ENCODE measurements at places on chromosomes 6 and 20.

- no peak for DNase-seq
Observed at GRCh38 chr20:53395188-53395923, 198.3 kb downstream of the ZNF217 start.

DNA sequence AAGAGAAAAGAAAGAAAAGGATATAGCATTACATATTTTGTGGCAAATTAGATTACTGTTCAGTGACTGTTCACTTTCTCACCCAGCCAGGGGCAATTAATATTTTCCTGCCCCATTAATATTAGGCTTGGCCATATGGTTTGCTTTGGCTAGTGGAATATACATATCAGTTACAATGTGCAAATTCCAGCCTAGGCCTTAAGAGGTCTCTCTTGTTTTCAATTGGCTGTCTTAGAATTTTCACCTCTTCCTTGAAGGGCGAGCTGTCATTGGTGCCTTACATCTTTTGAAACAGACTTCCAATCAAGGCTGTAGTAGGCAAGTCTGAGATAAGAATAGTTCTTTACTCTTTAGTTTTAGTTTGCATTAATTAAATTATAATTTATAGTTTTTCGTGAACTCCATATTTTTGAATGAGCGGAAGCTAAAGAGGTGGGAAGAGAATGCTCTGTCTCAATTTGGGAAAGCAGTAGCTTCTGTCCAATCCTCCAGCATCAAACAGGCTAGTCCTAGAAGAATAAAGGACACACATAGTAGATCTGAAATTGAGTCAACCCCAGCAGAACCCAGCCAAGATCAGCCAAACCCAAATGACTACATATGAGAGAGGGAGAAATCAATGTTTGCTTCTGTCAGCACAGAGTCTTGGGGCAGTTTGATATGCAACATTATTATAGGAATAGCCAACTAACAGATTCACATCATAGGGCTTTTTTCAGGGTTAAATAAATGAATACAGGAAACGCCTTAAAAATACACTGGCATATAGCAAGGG lies 6.3 kb upstream of the CSNK2A1 start:
- no peak for DNase-seq

- DNase-seq, result no peak
Observed at GRCh38 chr6:166253281-166253681, 54.9 kb downstream of the PRR18 start.

GRCh38 chr6:147983581-147984366 lies 358.9 kb upstream of the SASH1 start:
- DNase-seq, result no peak

DNA sequence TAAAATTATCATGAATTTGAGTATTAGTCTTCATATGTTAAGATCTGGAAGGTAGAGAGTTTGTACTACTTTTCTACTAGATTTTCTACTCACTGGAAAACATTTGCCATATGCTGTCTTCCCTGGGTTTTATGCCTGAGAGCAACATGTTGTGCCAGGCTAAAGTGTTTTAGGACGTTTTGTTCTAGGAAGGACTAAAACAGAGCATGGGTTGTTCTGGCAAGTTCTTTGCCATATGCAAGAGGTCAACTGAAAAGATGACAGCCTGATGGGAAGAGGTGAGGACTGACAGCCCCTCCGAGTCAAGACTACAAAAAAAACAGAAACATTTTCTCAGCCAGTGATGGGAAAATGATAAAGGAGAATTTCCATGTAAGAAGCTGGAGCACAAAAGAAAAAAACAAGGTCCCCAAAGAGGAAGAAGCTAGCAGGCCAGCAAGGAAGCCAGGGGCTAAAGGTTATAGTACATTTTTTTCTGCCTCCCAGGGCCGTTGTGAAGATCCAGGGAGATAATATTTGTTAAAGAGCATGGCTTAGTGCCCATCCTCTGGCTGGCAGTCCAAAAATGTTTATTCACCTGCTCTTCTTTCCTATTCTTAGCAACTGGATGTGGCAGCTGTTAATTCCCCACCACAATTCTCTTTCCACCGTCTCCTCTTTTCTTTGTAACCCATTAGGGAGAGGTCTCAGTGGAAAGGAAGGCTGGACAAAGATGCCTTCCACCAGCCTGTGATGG lies 7.8 kb downstream of the SCGN start:
- DNase-seq, result no peak

DNA sequence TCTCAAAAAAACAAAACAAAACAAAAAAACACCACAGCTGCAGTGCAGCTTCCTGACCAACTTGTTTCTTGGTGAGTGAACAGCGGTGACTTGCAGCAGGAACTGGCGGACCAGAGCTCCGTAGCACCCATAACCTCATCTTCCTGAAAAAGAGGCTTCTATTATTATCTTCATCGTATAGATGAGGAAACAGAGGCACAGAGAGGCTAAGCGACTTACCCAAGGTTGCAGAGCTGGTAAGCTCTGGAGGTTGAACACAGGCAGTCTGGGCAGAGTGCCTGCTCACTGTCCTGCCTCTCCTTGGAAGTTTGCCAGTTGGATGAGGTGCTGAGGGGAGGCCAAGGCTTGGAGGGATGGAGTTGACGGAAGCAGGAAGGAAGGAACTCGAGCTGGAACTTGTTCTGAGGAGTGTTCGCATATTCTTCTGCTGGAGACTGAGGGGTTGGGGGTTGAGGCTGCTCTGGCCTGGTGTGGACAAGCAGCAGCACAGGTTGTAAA lies 47.9 kb upstream of the CCDC167 start:
- DNase-seq, result no peak

- DNase-seq, result no peak
Observed at GRCh38 chr20:47258745-47259695, 97.5 kb downstream of the ZMYND8 start.

- DNase-seq, result no peak
Observed at GRCh38 chr6:89146718-89147700, 1.2 kb downstream of the PM20D2 start.

GRCh38 chr20:17626217-17627007 lies 55.6 kb downstream of the RRBP1 start:
- no peak for DNase-seq

DNA sequence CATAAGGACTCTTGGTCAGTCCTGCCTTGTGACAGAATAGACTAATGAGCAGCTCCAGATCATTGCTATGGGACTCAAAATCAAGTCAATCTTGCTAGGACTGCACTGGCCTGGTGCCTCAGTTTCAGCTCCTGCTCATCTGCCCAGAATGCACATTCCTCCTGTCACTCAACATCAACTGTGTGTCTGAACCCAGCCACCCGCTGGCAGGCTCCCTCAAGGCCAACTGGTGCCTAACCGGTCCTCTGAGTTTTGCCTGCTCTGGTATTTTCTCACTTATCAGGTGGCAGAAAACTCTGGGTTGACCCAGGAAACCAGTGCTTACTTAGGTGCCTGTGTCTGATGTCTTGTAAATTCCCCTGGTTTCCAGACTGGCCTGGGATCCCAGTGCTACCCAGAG lies 297.7 kb downstream of the DHX35 start:
- DNase-seq, result no peak

GRCh38 chr6:20333721-20334269 lies 67.9 kb upstream of the E2F3 start:
- DNase-seq, result no peak

DNA sequence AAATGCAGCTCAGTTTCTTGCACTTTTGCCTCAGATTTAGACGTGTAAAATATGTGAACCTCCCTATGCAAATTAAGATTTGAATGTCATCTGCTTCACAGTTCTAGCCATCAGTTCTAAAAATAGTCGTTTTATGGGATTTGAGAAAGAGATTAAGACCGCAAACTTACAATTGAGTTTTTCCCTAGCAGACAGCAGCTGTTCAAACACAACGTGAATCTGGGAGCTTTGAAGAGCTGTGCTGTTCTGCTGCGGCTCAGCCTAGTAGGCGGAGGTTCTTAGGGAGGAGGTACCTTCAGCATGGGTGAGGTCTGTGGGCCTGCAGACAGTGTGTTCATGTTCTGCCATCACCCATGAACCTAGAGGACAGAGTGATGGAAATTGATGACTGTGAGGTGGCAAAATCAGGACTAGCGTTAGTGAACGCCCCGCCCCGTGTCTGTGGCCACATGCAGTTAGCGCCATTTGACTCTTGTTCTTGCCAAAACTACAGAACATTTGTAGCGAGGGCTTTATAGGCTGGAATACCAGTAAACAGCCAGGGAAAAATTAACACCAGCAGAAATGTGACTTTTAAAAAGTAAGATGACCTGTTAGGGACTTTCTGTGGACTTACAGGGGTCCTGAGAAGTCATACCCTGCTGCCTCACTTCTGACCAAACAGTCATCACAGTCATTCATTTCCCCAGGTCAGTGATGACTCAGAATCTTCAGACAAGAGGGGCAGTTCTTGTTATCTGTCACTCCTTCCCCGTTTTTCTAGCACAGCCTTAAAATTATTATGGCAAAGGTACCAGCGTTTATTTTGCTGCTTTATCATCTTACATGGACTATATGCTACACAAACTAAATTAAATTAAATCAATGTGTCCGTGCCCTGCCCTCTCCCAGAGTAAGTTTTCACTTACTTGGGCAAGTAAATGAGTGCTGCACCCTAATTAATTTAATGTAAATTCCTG lies 84.3 kb upstream of the TMEM181 start:
- DNase-seq, result peak; percentile 74

GRCh38 chr6:51090343-51090742 lies 271.7 kb downstream of the TFAP2B start:
- no peak for DNase-seq

DNA sequence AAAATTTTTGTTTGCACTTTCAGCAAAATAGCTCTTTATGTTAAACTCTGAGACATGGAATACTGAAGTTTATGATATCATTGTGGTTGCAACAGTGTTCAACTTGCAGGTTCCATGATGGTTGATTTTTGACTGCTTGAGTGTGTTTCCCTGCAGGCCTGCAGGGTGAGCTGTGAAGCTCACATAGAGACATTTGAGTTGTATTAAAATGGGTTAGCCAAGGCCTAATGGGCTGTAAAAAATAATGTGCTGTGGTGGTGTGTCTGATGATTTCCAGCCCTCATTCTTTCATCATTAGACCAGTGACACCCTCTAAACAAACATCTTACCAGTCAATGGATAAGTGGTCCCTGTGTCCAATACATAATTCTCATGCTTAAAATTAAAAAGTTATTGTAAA lies 321.4 kb downstream of the FARS2 start:
- no peak for DNase-seq

GRCh38 chr6:37713529-37714119 lies 15.9 kb upstream of the MDGA1 start:
- DNase-seq, result no peak

DNA sequence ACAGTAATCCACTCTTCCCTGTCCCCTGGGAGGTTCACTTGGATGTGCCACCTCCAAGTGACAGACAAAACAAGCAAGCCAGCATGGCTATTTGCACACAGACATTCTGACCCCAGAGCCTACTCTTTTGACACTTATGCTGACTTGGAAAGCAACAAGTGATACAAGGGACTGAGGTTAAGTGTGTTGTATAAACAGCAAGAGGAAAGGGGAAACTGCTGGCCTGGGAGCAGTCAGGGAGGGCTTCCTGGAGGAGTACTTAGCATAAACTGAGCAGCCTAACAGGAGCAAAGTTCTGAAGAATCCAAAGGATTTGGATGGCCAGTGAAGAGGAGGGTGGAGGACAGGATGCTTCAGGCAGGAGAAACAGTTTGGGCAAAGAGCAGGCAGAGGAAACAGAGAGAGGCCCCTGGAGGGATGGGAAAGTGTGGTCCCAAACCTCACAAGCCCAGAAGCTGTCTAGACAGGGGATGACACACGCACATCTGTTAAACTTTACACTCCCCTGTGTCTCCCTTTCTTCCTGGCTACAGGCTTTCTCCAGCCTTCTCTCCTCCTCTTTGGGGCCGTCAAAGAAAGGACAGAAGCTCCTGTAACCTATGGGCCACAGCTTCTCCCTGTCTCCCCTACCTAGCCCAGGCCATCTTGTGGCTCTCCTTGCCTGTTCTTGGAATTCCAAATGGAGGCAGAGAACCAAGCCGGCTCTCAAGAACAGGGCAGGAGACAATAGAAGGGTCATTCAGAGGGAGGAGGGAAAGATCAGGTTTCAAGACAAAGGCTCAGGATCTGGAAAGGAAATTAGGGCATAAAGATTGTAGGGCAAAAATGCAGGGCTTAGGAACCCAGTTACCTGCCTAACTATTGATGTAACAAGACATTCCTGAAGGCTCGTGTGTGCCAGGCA lies 19.3 kb downstream of the SULF2 start:
- no peak for DNase-seq

- peak; percentile 99 for DNase-seq
Observed at GRCh38 chr20:62926229-62927127, at the start of gene DIDO1. Gene DIDO1, minus strand, starts transcription at chr20:62926505.
